ENCODE measurements at places on chromosomes 7 and 10. TPM values are rescaled to one million over a fixed set of nuclear protein-coding genes. Genes with fewer than 3 reads are reported as not detected.

CTNNA3 gene
- total RNA-seq, result not detected

DNA sequence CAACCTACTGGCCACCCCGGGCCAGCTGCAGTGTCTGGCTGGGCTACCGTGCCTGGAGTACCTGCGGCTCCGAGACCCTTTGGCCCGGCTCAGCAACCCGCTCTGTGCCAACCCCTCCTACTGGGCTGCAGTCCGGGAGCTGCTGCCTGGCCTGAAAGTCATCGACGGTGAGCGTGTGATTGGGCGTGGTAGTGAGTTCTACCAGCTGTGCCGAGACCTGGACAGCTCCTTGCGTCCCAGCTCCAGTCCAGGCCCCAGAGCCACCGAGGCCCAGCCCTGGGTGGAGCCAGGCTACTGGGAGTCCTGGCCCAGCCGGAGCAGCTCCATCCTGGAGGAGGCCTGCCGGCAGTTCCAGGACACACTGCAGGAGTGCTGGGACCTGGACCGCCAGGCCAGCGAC, 4.2 kb downstream of the RARRES2 start:
- no peak for DNase-seq

GRCh38 chr10:70331486-70332268, 47.9 kb upstream of the NPFFR1 start:
- DNase-seq, result peak; percentile 59

GRCh38 chr7:134179036-134180011, 52.2 kb downstream of the LRGUK start:
- DNase-seq, result no peak

RARRES2 gene
- total RNA-seq, result not detected

GRCh38 chr10:91381257-91381891, 28.8 kb upstream of the HECTD2 start:
- no peak for DNase-seq

OR2A7 gene
- total RNA-seq, result not detected

DNA sequence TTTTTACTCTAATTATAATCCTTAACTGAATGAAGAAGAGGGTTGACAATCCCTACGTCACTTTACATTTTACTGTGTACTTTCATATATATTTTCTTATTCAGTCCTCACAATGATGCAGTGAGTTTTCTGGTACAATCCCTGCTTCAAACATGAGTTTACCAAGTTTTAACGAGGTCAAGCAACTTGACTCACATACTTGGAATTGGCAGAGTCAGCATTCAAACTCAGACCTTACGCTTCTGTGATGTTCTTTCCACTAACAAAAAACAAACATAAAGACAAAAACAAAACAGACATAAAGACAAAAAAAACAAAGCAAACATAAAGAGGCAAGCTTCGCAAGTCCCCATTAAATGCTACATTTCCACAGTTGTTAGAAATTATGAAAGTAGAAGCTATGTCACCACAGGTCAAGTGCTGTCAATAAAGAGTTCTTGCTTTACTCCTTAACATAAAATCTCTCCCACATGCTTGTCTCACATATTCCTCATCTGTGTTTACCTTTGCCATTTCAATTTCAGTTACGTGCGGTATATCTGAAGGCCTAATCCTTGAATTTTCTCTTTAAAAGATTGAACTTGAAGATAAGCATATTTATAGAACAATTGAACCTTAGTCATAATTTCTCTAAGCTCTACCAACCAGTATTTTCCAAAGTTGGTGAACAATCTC, 217.3 kb downstream of the CELF2 start:
- DNase-seq, result no peak

CDNF gene
- 0.48 TPM for total RNA-seq

GRCh38 chr7:91276909-91277308, 12.7 kb downstream of the FZD1 start:
- no peak for DNase-seq

GRCh38 chr7:3242398-3242972, 58.6 kb upstream of the SDK1 start:
- DNase-seq, result no peak

POLR2J2 gene
- total RNA-seq, result 17.7 TPM

GRCh38 chr7:7858559-7858958, 110.0 kb upstream of the GLCCI1 start:
- DNase-seq, result no peak

CHN2 gene
- total RNA-seq, result 0.70 TPM

PTN gene
- total RNA-seq, result not detected

GRCh38 chr10:129174232-129175014, 292.6 kb upstream of the MGMT start:
- DNase-seq, result no peak

EEPD1 gene
- total RNA-seq, result 0.26 TPM

- no peak for DNase-seq
Measured at GRCh38 chr10:111151595-111152307, 74.9 kb downstream of the ADRA2A start.

DNA sequence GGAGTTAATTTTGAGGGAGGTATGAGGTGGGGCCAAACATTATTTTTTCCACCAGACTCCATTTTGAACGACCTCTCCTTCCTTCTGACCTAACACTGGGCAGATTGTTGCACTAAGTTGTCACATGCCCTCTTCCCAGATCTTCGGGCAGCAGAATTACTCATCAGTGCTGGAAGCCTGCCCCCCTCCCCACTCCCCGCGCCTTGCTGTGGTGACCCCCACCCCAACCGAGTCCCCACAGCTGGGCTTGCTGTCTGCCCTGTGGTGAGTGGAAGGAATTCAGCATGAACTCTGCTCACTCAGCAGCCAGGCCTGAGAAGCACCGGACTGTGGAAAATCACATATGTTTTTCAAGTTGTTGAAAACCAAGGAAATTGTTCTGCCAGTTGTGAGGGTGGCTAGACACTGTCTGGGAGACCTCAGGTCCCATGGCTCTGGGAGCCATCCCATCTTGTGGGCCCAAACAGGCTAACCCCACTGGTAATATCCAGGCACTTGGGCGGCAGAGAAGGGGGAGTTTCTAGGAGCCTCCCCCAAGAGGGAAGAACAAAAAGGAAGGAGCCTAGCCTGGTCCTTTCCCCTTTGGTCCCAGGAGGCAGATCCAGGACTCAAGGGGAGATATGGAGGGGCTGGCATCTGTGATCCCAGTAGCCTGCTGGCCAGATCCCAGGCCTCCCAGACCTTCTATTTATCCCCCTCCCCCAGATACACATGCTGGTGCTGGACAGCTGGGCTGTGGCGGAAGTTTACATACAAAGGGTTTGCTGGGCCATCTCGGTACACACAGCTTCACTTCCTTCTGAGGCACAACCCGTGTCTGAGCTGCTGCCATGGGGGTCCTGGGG, 3.5 kb upstream of the AEBP1 start:
- DNase-seq, result no peak

Data from natural killer cell treated with Interleukin-12 subunit alpha and Interleukin-12 subunit beta and Interleukin-15 and Interleukin-18, amount 100 ng/mL, for 72 hours (primary cell).